ENCODE measurements at places on chromosomes 16 and 17. TPM values are rescaled to one million over a fixed set of nuclear protein-coding genes. Genes with fewer than 3 reads are reported as not detected.
A peak's percentile ranks its signal among the peaks of the same experiment; 100 is the strongest.

DNA sequence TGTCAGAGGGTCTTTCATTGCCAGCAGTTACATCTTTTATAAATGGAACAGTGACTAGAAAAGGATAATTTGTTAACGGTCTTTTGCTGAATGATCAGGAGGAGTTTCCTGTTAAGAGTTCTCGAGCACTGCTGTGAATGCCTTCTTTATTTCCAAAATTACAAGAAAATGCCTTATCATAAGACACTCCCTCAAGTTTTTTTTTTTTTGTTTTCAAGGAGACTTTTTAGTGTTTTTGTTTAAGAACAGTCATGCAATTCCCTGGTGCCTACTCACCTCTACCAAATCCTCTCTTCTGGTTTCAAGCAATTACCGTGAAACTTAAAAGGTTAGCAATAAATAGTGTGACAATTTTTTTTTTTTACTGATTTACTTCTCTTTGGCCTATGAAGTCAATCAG, 19.0 kb upstream of the VWA3A start:
- DNase-seq: no peak
- peaks cover 13% of the 10 kb centered on the region for H3K36me3 ChIP-seq
- H3K4me3 ChIP-seq: no peak overlapping the region
- no peak overlapping the region for H3K27ac ChIP-seq

DNA sequence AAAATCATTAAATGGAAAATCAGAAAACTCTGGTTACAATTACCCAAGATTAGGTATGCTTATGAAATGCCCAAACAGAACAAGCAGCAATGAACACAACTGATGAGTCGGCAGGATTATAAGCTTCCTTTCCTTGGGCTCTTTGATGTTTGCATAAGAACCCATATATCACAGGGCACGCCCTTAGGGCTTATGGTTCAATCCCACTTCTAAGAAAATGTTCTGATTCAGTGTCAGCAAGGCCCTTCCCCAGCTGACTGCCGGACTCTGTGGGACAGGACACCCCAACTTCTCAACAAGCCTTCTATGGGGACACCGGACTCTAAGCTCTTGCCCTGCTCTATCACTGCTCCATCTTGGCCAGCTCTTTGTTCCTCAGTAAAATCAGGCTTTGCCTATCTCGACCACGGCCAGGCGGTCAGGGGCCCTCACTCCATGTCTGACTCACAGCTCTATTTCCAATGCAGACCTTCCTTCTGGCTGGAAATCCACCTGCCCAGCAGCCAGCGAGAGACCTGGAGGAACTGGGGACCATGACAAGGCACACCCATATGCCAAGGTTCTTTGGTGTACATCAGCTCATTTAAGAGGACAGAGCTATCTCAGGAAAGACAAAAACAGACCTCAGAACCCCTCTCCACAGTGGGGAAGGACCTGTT, 26.8 kb downstream of the LITAFD start:
- DNase-seq: no peak
- H3K4me3 ChIP-seq: no peak overlapping the region
- peaks cover 19% of the 10 kb centered on the region for H3K36me3 ChIP-seq

GRCh38 chr16:78619811-78620210, 520.4 kb downstream of the WWOX start:
- no peak overlapping the region for H3K4me3 ChIP-seq
- no peaks in the 10 kb centered on the region for H3K4me1 ChIP-seq
- H3K27ac ChIP-seq: no peak overlapping the region
- no peaks in the 10 kb centered on the region for H3K27me3 ChIP-seq

DNA sequence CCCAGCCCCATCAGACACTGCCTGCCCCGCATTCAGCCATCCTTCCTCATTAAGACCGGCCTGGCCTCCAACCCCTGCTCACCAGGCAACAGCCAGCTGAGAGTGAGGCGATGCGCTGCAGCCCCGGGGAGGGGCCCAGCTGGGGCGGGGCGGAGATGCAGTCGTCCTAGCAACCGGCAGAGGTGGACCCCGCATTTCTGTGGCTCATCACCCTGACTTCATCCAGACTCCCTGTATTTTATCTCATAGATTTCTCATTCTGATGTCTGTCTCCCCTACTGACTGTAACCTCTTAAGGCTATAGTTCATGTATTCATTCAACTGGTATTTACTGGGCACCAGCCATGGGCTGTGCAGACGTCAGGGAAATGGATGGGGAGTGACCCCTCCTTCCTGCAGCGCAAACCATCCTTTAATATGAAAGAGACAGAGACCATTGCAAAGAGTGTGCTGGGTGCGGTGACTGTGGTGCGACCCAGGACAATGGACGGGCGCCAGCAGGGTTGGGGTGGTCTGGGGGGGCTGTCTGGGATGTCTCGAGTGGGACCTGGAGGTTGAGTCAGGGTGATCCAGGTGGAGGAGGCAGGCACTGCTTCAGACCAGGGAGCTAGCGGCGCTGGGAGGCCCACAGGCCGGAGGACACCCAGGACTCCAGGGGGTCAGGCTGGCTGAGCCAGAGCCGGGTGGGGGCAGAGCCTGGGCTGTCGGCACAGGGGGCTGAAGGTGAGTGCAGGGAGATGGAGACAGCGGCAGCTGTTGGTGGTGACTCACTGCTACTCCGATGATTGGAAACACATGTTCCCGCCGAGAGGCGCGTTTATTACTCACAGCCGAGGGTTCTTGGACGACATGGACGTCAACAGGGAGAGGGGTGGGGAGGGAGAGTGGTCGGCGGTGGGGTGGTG, 10.5 kb upstream of the TIMP2 start:
- H3K4me1 ChIP-seq: peaks cover 28% of the 10 kb centered on the region
- H3K27ac ChIP-seq: no peak overlapping the region
- H3K27me3 ChIP-seq: no peaks in the 10 kb centered on the region
- no peaks in the 10 kb centered on the region for H3K36me3 ChIP-seq
- no peak overlapping the region for H3K4me3 ChIP-seq

DNA sequence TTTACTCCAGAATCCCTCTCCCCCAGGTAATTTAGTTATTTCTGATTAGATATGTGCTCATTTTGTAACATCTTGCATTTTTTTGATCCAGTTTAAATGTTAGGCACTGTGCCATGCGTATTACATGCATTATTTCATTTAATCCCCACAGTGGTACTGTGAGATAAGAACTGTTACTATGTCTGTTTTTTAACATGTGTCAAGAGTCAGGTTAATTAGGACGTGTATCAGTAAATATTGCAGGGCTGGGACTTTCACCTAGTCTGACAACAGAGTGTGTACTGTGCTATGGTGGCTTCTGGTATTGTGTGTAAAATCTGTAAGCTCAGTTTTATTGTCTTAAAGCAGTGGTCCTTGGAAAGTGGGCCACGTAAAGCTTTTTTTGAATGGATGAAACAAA, 10.6 kb downstream of the RSPRY1 start:
- H3K4me1 ChIP-seq: peaks cover 26% of the 10 kb centered on the region
- H3K27me3 ChIP-seq: no peaks in the 10 kb centered on the region
- no peak for DNase-seq
- H3K4me3 ChIP-seq: no peak overlapping the region
- H3K36me3 ChIP-seq: no peaks in the 10 kb centered on the region
- no peak overlapping the region for H3K27ac ChIP-seq

DNA sequence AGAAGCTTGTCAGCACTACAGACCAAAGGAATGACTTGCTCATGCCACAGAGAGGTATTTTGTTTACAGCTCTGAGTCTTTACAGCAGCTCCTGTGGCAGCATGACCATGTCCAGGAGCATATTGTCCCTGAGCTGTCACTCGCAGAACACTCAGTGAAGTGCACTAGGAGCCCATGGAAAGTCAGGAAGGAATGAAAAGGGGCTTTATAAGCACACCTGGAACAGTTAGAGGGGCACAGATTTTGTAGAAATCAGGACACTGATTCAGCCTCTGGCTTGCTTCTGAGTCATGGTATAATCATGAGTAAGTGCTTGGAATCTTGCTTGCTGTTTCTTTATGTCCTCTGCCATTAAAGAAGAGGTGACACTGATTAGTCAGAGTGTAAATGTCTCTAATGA, 41.0 kb downstream of the TADA2A start:
- no peaks in the 10 kb centered on the region for H3K27me3 ChIP-seq
- peaks cover 80% of the 10 kb centered on the region for H3K36me3 ChIP-seq
- H3K27ac ChIP-seq: no peak overlapping the region
- DNase-seq: no peak
- no peak overlapping the region for H3K4me3 ChIP-seq

Gene AMFR
- 84.9 TPM for total RNA-seq

DNA sequence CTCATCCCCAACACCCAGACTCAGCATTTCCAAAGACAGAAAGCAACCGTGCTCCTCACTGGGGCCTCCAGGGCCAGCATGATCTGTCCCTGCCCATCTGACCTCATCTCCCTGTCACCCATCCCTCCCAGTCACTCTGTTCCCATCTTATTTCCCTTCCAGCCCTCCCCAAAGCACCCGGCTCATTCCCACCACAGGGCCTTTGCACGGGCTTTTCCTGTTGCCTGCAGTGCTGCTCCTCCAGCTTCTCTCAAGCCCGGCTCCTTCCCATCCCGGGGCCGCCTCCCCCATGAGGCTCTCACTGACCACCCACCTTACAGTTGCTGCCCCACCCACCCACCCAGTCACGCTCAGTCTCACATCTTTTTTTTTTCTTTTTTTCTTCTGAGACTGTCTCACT, 54.8 kb downstream of the RMI2 start:
- H3K27ac ChIP-seq: no peak overlapping the region
- H3K4me3 ChIP-seq: no peak overlapping the region
- no peaks in the 10 kb centered on the region for H3K27me3 ChIP-seq
- no peaks in the 10 kb centered on the region for H3K36me3 ChIP-seq
- no peaks in the 10 kb centered on the region for H3K4me1 ChIP-seq

DNA sequence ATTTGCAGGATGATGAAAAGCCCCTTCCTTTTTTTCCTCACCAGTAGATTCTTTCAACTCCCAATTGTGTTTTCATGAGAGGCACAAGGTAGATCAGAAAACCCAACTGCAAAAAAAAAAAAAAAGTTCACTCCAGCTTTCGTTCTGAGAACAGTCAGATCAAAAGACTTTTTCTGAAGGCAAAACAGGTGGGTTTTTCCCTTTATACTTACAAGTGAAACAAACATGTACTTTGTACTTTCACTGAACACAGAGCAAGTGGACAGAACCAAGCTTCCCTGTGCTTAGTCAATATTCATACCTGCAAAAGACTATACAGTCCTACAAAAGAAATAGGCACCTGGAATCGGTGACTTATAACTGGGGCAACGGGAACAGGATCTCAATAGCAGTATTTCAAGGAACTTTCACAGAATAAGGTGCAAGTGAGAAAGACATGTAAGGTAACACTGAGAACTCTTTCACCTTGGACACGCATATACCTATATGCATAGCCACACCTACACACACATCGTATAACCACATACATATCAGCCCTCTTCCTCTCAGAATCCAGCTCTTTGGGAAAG, 54.1 kb downstream of the TOX3 start:
- no peaks in the 10 kb centered on the region for H3K4me1 ChIP-seq
- no peaks in the 10 kb centered on the region for H3K36me3 ChIP-seq
- H3K4me3 ChIP-seq: no peak overlapping the region
- no peak overlapping the region for H3K27ac ChIP-seq
- H3K27me3 ChIP-seq: no peaks in the 10 kb centered on the region

DNA sequence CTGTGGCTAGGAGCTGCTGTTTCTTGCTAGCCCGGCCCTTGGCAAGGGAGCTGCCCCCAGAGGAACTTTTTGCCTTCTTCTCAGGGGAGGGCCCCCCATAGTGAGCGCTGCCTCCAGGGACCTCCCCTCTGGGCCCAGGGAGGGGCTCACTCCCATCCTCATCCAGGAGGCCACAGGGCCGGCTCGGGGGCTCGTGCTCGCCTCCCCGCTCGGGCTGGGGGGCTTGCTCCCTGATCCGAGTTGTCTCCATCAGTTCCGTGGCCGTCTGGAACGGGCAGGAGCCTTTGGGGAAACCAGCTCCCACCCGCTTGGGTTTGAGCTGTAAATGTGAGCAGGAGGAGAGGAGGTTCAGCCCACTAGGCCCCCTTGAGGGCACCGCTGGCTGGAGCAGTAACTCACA, 4.1 kb upstream of the SMIM5 start:
- H3K27me3 ChIP-seq: no peaks in the 10 kb centered on the region
- no peak overlapping the region for H3K27ac ChIP-seq
- H3K4me3 ChIP-seq: no peak overlapping the region
- DNase-seq: no peak
- H3K36me3 ChIP-seq: no peaks in the 10 kb centered on the region
- H3K4me1 ChIP-seq: peaks cover 22% of the 10 kb centered on the region

Gene AANAT
- not detected for total RNA-seq

GRCh38 chr16:3983081-3983520, 102.6 kb upstream of the CREBBP start:
- peaks cover 42% of the 10 kb centered on the region for H3K36me3 ChIP-seq
- H3K27ac ChIP-seq: no peak overlapping the region
- peak; percentile 74 for DNase-seq
- H3K4me1 ChIP-seq: peaks cover 5% of the 10 kb centered on the region

DNA sequence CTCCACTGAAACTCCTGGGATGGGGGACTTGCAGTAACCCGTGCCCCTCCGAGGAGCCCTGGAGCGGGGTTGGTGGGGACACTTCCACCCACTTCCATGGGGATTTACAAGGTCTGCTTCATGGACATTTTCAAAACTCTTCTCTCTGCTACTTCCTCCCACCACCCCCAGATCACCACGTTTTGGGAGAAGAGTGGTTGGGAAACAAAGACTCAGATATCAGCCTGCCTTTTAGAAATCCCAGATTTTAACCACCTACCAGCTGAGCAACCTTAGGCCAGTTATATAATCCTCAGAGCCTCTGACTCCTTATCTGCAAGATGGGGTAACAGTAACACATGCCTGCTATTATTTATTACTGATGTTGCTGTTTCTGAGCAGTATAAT, 184.8 kb downstream of the CCDC182 start:
- no peak overlapping the region for H3K4me3 ChIP-seq
- no peak overlapping the region for H3K27ac ChIP-seq
- H3K27me3 ChIP-seq: no peaks in the 10 kb centered on the region
- H3K36me3 ChIP-seq: no peaks in the 10 kb centered on the region

- no peak overlapping the region for H3K4me3 ChIP-seq
- H3K27ac ChIP-seq: no peak overlapping the region
Observed at GRCh38 chr17:79217473-79218135, 143.0 kb downstream of the ENGASE start.

DNA sequence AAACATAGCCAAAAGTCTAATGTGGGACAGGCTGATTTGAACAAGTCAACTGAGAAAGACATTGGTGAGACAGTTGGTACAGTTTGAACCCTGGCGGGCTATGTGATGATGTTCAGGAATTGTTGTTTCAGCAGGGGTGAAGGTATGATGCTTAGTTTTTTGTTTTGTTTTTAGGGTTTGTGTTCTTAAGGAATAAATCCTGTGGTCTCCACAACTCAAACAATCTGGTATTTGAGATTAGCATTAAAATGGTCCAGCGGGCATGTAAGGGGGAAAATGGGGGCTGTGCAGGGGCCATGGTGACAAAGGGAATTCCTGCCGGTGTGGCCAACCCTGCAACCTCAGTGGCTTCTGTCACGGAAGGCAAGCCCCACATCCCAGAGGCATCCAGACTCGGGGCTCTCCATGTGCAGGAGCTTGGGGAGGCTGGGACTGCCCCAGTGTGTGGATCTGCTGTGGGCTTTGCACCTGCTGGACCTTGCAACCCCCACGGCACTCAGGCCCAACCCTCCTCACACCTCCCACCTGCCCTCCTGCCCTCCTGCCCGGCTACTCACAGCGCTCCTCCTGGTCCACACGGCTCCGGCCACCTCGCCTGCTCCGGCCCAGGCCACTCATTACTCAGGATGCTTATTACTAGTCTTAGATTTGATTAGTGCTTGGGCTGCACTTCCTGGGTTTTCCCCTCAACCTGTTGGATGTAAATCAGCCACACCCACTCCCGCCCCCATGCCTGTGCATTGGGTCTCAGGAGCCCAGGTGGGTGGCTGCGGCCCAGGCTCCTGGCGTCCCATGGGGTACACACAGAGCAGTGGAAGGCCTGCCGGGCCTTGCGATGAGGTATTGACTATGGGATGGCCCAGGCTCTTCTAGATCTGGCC, at the start of gene TNFRSF13B:
TNFRSF13B (minus strand) TSS at position 661 of the 881 bp plus-strand sequence; CDS start at position 618, 43 bp downstream.
- H3K27ac ChIP-seq: no peak within 1 kb of the TSS
- H3K27me3 ChIP-seq: no peaks in the 10 kb centered on the region
- no peaks in the 10 kb centered on the region for H3K4me1 ChIP-seq
- H3K4me3 ChIP-seq: no peak within 1 kb of the TSS
- no peak for DNase-seq

Measured in heart left ventricle (tissue), 16 donors.